Stimulated activated CD4-positive, alpha-beta T cell treated with anti-CD3 and anti-CD28 coated beads, Interleukin-1b, Interleukin-23, amount 100 ng/mL, for 1 hour (primary cell): ENCODE measurements at places on chromosomes 1 and 21.

DNA sequence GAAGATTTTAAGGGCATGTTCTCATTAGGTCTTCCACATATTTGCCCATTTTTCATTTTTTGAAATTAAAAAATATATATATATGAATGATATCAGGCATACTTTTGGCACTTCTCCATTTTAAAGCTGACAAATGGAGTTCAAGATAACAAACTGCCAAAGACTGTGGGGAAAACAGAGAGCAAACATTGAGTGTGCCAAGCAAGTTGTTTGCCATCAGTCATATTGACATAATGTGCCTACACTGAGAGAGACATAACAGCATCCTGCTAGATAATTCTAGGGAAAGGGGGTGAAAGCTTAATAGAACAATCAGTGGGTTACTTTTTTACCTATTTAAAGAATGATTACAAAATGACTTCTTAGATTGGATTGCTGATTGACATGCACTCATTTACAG is 529.4 kb upstream of the CXADR start:
- no peak for DNase-seq

GRCh38 chr1:236147521-236148469 is 5.5 kb downstream of the GPR137B start:
- no peak for DNase-seq

DNA sequence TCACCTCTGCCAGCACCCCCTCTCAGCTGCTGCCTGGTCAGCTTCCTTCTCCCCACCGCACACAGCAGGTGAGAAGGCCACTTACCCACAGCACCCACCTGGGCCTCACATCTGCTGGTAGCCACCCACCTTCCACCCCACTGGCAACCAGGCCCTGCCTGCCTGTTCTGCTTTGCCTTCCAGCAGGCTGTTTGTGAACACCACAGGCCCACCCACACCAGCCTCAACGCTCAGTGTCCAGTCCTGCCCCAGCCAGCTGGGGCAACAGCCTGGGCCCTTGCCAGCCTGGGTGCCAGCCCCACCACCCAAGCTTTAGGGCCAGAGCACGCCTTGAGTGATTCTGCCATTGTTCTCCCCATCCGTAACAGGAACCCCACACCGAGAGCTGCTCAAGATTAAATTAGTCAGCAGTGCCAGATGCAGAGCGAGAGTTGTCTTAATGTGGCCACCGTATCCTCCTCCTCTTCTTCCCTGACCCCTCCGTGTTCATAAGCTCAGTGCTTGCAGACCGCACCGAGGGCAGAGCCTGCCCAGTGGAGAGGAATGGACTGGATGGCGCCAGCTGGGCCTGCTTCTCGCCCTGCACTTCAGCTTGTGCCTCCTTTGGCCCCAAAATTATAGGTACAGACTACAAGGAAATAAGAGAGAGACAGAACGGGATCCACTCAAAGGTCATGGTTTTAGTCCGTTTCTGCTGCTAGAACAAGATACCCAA is 120.3 kb upstream of the COL6A1 start:
- DNase-seq: no peak

- DNase-seq: no peak
Measured at GRCh38 chr1:178665579-178665978, 59.5 kb upstream of the RALGPS2 start.

DNA sequence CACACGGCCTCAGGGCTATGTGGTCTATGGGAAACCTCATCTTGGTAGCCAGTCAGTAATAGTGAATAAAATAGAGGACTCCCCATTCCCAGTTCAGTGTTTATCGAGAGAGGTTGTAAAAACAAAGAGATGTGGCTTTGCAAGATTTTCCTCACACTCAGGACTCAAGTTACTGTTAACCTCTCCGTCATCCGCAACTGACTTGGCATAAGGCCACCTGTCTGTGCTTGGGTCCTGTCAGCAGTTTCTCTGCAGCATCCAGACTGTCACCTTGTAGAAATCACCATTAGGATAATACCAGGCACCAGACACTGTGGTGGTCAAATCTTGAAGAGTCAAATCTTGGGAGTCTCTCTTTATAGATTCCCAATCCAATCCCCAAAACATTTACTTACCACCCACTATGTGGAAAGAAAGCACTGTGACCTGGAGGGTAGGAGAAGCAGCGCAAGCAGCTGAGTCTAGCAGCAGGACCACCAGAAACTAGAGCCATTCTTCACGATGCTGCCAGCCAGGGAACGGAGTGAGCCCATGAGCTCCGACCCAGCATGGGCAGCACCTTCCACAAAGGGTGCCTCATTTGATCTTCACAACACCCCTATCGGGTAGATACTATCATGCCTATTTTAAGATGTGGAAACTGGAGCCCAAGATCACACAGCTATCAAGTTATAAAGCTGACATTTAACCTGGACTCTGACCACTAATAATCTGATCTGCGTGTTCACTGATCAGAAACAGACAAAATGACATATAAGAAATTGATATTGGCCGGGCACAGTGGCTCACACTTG is 5.6 kb upstream of the GPR25 start:
- no peak for DNase-seq

- DNase-seq: no peak
Measured at GRCh38 chr21:37071561-37072273, 1.2 kb downstream of the PIGP start.

GRCh38 chr1:87763483-87763882 is 434.8 kb downstream of the LMO4 start:
- no peak for DNase-seq

GRCh38 chr1:92538048-92538412 is 51.3 kb upstream of the GFI1 start:
- no peak for DNase-seq

- DNase-seq: no peak
Measured at GRCh38 chr1:64745181-64745985, 508 bp downstream of the RAVER2 start.

DNA sequence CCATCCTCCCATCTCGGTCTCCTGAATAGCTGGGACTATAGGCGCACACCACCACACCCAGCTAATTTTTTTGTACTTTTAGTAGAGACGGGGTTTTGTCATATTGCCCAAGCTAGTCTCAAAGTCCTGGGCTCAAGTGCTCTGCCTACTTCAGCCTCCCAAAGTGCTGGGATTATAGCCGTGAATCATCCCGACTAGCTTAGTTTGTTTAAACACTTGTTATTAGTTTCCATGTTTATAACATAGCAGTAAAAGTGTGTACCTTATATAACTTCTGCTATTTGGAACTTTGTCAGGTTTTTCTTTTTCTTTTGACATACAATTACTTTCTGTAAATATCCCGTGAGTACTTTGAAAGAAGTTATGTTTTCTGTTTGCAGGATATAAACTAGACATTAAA is 60.6 kb upstream of the C1orf21 start:
- no peak for DNase-seq

DNA sequence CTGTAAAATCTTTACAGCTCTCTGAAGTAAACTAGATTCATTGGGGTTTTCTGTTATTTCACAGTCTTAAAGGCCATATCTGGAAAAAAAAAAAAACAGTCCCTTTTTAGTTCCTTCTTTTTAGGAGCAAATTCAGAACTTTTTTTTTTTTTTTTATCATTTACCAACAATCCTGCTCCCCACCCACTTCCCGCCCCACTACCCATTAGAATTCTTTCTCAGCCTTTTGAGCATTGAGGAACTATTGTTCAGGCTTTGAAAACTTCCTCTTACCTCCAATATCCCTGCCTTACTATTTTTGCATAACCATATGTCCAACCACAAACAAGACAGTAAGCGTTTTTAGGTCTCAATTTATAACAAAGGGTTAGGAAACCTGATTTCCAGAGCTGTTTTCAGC is 330.1 kb downstream of the PLPP3 start:
- no peak for DNase-seq

DNA sequence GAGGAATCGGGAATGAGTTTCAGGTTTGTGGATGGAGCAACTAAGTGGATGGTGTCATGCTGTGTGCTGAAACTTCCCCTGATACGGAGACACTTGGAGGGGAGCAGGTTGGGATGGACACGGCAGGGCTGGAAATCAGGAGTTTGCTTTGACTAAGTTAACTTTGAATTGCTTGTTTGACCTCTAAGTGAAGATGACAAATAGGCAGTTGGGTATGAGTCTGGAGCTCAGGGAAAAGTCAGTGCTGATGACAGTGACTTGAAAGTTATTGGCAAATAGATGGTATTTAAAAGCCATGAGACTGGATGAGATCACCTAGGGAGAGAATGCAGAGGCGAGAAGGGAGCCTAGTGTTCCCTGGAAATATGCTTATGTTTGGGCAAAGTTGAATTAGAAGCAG is 12.8 kb upstream of the ZSCAN20 start:
- DNase-seq: no peak

DNA sequence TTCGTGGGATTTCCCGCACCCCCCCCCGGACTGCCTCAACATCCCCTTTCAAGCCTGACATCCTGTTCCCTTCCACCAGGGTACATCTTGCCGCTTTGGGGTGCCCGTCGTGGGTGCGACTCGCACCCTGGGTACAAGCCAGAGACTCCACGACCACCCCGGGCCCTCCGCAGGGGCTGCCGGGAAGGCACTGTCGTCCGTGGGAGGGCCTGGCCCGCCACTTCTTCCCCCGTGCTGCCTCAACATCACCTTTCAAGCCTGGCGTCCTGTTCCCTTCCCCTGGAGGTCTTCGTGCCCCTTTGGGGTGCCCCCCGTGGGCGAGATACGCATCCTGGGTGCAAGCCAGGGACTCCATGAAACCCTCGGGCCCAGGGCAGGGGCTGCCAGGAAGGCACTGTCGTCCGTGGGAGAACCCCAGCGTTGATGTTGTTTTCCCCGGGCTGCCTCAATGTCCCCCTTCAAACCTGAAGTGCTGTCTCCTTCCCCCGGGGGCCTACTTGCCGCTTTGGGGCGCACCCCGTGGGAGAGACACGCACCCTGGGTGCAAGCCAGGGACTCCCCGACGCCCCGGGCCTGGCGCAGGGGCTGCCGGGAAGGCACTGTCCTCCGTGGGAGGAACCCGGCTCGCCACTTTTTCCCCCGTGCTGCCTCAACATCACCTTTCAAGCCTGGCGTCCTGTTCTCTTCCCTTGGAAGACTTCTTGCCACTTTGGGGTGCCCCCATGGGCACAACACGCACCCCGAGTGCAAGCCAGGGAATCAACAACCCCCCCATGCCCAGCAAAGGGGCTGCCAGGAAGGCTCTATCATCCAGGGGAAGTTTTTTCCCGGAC is 138.6 kb downstream of the LIPI start:
- DNase-seq: no peak

DNA sequence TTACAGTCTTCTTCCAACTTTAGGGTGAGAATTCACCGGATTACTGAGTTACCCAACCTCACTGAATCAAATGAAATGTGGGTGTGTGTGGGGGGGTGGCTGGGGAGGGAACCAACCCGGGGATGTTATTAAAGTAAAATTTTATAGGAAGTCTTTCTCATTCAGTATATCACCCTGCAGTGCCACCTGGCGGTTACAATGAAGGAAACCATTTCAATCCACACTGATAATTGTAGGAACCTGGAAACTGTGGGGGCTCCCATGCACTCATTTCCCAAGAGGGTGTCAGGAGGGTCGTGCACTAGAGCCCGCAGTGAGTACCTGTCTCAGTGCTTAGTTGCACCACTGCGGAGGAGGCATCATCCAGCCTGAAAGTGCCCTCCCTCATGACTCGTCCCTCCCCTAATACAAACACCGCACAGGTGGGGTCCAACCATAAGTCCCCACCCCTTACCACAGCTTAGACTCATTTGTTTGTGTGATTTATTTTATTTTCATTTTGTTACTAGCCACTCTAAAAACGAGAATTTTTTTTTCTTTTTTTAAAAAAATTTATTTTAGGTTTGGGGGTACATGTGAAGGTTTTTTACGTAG is 29.1 kb upstream of the IGSF5 start:
- DNase-seq: no peak

GRCh38 chr1:89512996-89513720 is 11.5 kb upstream of the LRRC8B start:
- no peak for DNase-seq

- DNase-seq: no peak
Measured at GRCh38 chr1:10724948-10725847, 71.2 kb downstream of the CASZ1 start.

DNA sequence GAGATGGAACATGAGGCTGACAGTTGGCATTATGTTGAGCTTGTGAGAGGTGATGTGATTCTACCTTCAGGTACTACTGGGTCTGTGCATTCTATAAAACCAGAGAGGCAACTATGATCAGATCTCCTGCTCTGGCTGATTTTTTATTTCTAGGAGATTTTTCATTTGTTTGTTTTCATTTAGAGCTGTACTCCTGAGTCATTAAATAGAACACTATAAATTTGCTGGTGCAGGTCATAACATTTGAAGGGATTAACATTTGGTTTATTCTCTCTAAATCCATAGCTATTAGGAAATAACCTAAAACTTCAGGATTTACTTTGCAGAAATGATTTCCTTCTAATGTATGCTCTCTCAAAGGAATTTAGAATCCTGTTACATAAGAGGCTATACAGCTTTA is 42.9 kb downstream of the MAGI3 start:
- DNase-seq: no peak

GRCh38 chr21:28132713-28133112 is 860.0 kb downstream of the LTN1 start:
- DNase-seq: no peak

DNA sequence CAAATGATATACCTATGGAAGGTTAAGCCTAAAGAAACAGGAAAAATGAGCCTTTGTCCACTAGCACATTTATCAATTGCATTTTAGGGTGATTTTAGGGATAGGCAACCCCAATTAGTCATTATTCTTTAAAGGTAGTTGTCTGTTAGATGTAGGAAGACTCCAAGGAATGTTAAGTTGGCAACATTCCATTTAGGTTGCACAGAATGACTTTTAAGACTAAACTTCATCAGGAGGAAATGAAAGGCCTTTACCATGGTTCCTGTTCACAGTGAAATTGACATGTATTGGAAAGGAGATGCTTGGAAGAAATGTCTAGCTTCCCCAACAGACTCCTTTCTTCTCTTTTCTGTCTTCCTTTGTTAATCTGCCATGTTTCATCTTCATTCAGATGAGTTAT is 1.6 kb upstream of the APOBEC4 start:
- no peak for DNase-seq

GRCh38 chr1:175679981-175680652 is 63.3 kb downstream of the TNR start:
- no peak for DNase-seq

DNA sequence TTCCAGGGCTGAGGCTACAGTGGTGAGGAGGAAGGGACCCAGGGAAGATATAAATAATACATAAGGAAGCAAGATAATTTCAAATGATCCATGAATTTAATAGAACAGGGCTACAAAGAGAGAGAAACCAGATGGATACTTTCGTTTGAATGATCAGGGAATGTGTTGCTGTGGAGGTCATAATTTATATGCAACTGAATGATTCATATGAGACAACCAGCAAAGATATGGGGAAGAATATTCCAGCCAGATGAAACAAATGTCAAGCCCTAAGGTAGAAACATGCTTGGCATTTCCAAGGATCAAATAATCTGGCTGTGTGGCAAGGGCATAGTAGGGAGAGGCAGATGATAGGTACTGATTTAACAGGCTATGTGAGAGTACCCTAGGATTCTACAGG is 84.8 kb upstream of the ZC3H11B start:
- no peak for DNase-seq

DNA sequence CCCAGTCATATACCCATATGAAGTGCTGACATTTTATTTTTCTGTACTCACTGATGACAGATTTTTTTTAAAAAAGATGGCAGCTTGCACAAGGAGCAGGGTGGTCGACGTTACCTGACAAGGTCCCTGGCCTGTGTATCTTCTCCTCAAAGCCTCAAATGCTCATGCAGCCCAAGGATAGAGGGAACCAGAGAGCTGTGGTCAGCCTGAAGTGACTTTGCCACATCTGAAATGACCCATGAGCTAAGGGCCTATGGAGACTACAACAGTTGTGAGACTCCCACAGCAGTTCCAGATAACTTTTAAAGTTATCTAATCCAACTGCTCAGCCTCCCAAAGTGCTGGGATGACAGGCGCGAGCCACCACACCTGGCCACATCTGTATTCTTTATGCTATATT is 131.1 kb downstream of the GLUL start:
- DNase-seq: no peak
